ENCODE measurements at places on chromosomes 2 and 18.

GRCh38 chr2:201228271-201228911 lies 31.9 kb upstream of the CASP8 start:
- DNase-seq, result no peak

- no peak for DNase-seq
Observed at GRCh38 chr2:3145471-3146021, 232.1 kb downstream of the EIPR1 start.

DNA sequence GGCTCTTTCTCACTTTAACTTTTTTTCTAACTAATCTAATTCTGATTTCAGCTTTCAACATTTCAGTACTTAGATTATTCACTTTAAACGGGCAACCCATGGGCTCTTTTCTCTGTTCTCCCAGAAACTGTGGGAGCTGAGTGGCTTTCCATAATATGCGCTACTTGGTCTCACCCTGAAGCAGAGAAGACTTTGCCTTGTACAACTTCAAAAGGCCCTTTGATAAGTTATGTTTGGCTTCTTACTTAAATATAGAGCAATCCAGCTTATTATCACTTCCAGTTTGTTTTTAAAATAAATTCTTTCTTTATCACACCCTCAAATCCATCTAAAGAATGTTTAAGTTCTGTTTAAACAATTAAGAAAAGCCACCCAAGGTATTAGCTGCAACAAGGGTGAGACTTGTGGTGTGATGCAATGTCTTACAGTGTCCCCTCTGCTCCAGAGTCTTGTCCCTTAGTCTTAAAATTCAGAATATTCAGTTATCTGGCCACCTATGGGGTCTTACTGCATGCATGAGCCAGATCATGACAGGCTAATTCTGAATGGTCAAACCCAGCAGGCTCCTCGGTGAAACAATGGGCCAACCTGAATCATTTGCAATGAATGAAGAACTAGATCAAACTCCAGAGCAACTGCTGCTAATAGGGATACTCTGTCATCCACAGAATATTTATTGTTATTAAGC lies 38.8 kb downstream of the GCG start:
- no peak for DNase-seq

- DNase-seq, result no peak
Observed at GRCh38 chr2:102601730-102602129, 17.6 kb upstream of the SLC9A2 start.

- DNase-seq, result no peak
Observed at GRCh38 chr2:236857781-236858180, 227.9 kb upstream of the COPS8 start.

All from HS-5 (cell line).